ENCODE measurements at places on chromosomes 16 and 17. TPM values are rescaled to one million over a fixed set of nuclear protein-coding genes. Genes with fewer than 3 reads are reported as not detected.

The ENKD1 gene
- total RNA-seq, result 71.0 TPM

The SLC52A1 gene
- not detected for total RNA-seq

The ACSM2A gene
- total RNA-seq, result not detected

The NGFR gene
- total RNA-seq, result 16.0 TPM

The OTOA gene
- total RNA-seq, result not detected

The TELO2 gene
- total RNA-seq, result 42.0 TPM

The SEC14L5 gene
- not detected for total RNA-seq

The KRTAP4-9 gene
- not detected for total RNA-seq

The DOC2A gene
- 2.3 TPM for total RNA-seq

The CACNG5 gene
- total RNA-seq, result not detected
